Naive thymus-derived CD8-positive, alpha-beta T cell (primary cell): ENCODE measurements at places on chromosomes 1 and 21.

GRCh38 chr1:55375617-55376258 is 160.6 kb upstream of the USP24 start:
- peak; percentile 9 for DNase-seq

DNA sequence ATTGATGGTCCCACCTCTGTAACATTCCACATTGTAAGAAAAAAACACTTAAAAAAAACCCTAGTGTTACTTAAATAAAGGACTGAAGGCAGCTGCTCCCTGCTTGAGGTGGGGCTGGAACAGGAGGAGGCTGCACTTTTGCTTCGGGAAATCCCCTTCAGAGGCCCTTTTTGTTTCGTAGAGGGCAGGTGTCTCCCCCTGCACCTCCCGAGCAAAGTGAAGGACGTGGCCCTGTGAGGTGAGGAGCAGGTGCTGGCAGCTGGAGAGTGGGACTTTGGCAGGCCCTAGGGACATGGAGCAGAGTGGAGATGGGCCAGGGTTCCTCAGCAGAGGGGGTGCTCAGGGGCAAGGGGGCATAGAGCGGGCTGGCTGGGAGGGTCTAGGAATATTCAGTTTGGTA is 33.4 kb upstream of the WNT4 start:
- no peak for DNase-seq

- DNase-seq: no peak
Measured at GRCh38 chr1:159077120-159077961, 775 bp upstream of the AIM2 start.

DNA sequence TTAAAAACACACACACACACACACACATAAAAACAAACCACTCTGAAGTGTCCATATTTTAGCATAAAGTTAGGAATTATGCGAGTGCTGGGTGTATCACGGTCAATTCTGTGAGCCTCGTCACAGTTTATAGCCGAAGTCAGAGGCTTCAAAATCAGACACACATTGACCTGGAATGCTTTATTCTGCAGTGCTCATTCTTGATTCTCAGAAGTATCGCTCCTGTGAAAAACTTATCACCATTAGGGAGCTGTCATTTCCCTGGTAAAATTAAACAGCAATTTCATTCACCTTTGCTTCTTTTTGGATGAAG is 8.7 kb upstream of the IRF2BP2 start:
- DNase-seq: no peak

- DNase-seq: no peak
Measured at GRCh38 chr1:67482733-67483482, 52.7 kb upstream of the SERBP1 start.

GRCh38 chr21:36024782-36025181 is 35.5 kb downstream of the SETD4 start:
- no peak for DNase-seq

DNA sequence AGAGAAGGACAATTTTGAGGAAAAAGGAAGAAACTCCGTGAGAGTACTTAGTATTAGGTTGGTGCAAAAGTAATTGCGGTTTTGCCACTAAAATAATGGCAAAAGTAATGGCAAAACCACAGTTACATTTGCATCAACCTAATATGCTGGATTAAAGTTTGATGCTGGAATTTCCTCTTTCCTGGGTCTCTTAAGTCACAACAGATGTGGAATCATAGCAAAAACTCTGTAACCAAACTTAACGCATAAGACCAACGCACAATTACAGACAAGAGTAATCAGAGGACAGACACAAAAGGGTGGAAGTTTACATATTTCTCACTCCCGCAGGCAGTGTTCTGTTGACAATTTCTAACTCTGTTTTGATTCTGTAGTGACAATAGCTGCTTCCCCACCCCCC is 182.4 kb downstream of the BACH1 start:
- no peak for DNase-seq

- no peak for DNase-seq
Measured at GRCh38 chr1:169696273-169697100, 14.9 kb downstream of the SELL start.
